ENCODE measurements at places on chromosomes 6 and 20.
A peak's percentile ranks its signal among the peaks of the same experiment; 100 is the strongest.

GRCh38 chr6:62265906-62266525, 20.0 kb downstream of the KHDRBS2 start:
- DNase-seq: no peak
- no peaks in the 10 kb centered on the region for H3K4me1 ChIP-seq
- no peaks in the 10 kb centered on the region for H3K27me3 ChIP-seq
- H3K4me3 ChIP-seq: no peak overlapping the region
- H3K27ac ChIP-seq: no peak overlapping the region

DNA sequence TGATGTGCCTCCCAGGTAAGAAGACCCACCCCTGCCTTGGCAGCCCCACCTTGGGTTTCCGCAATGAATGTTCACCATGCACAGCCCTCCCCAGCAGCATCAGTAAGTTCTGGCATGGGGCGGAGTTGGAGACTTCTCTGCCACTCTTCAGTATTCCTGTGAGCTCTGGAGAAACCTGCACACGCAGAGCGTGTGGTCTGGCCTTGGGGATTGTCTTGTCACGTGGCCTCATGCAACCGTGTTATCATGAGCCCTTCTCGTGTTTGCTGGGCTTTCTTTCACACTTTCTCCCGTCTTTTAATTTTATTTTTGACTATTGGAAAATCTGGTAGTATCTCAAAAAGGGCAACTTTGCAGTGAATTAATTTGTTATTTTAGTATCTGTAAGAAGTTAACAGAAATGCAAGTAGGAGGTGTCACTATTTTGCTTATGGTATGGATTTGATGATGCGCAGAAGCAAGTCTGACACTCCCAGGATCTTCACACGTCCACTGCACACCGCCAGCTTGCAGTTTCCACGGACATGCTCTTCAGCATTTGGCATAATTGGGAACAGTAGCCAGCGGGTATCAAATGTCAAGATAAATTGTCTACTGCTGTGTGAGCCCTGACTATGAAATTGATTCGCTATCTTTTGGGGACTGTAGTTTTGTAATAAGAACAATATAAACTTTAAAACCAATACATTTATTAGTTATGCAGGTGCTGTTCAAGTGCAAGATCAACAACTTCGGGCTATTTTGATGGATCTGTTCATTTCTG, 463.5 kb downstream of the QKI start:
- no peaks in the 10 kb centered on the region for H3K27me3 ChIP-seq
- no peak overlapping the region for H3K4me3 ChIP-seq
- no peak overlapping the region for H3K27ac ChIP-seq

DNA sequence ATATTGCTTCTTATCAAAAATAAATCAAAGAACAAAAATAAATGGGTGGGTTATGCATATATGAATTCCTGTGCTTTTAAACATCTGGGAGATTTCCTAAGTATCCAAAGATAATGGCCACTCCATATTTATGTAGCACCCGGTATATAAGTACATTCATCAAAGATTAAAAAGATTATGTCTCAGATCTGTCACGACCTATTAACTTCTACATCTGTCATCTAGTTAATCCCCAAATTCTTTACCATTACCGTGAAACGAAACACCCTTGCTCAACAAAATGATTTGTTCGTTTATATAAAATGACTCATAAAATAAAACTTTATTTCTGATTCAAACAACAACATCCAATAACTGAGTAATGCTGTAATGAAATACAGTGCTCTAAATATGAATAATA, 64.8 kb upstream of the FOXQ1 start:
- no peak for DNase-seq
- no peaks in the 10 kb centered on the region for H3K36me3 ChIP-seq
- no peaks in the 10 kb centered on the region for H3K4me1 ChIP-seq
- no peak overlapping the region for H3K4me3 ChIP-seq
- no peak overlapping the region for H3K27ac ChIP-seq
- no peaks in the 10 kb centered on the region for H3K27me3 ChIP-seq

DNA sequence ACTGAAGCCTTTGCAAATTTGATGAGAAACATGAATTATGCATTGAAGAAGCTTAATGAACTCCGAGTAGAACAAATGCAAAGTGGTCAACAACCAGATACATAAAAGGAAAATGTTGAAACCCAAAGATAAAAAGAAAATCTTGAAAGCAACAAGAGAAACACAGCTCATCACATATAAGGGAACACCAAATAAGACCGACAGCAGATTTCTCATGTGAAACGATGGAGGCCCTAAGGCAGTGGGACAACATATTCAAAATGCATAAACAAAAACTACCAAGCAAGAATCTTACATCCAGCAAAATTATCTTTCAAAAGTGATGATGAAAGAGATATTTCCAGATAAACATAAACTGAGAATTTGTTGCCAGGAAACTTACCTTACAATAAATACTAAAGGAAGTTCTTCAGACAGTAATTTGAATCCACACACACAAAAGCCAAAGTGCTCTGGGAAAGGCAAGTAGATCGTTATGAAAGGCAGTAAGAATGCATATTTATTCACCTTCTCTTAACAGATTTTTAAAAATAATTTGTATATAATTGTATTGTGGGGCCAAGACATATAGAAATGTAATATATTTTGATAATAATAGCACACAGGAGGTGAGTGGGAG, 22.5 kb downstream of the SLC52A3 start:
- H3K36me3 ChIP-seq: no peaks in the 10 kb centered on the region
- no peak overlapping the region for H3K4me3 ChIP-seq
- H3K27me3 ChIP-seq: peaks cover 9% of the 10 kb centered on the region
- no peaks in the 10 kb centered on the region for H3K4me1 ChIP-seq
- no peak for DNase-seq

GRCh38 chr20:63224412-63225081, 8.6 kb upstream of the YTHDF1 start:
- H3K4me1 ChIP-seq: no peaks in the 10 kb centered on the region
- H3K36me3 ChIP-seq: no peaks in the 10 kb centered on the region
- H3K27me3 ChIP-seq: peaks cover 4% of the 10 kb centered on the region
- no peak overlapping the region for H3K27ac ChIP-seq
- H3K4me3 ChIP-seq: no peak overlapping the region

- H3K27me3 ChIP-seq: no peaks in the 10 kb centered on the region
- H3K36me3 ChIP-seq: peaks cover 50% of the 10 kb centered on the region
- H3K4me3 ChIP-seq: no peak overlapping the region
Observed at GRCh38 chr6:98875375-98875774, 41.0 kb downstream of the POU3F2 start.

DNA sequence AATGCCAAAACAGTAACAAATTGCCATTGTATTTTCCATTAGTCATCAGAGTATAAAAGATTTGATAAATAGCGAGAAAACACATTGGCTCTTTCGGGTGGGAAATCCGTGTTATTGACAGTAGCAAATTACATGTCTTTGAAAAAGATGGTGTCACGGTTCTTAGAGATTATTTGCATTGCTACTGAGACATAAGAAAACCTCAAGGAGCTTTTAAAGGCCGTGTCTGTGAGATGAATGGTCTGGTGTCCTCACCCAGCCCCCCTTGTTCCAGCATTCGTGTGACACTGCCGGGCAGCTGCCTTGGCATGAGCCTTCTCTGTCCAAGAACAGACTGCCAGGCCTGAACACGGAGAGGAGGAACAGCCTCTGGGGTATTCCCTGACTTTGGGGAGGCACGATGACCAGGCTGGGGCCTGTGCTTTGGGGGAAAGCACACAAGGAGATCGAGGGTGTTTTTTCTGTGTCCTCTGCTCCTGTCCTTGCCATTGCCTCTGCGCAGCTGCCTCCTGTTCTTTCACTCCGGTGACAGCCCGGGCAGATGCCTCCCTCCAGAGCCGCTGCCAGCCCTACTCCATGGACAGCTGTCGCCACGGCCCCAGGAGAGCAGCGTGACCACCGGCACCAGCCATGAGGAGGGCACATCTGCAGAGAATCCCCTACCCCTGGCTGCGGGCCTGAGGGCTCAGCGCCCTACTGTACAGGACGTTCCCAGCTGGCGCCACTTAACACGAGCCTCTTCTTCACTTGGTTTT, 167.7 kb upstream of the CDYL start:
- H3K4me3 ChIP-seq: no peak overlapping the region
- no peak overlapping the region for H3K27ac ChIP-seq
- H3K4me1 ChIP-seq: no peaks in the 10 kb centered on the region
- H3K27me3 ChIP-seq: no peaks in the 10 kb centered on the region
- H3K36me3 ChIP-seq: no peaks in the 10 kb centered on the region
- no peak for DNase-seq

GRCh38 chr20:37254114-37254878, 7.3 kb downstream of the GHRH start:
- DNase-seq: no peak
- no peak overlapping the region for H3K4me3 ChIP-seq
- H3K4me1 ChIP-seq: no peaks in the 10 kb centered on the region
- no peak overlapping the region for H3K27ac ChIP-seq
- H3K36me3 ChIP-seq: no peaks in the 10 kb centered on the region

DNA sequence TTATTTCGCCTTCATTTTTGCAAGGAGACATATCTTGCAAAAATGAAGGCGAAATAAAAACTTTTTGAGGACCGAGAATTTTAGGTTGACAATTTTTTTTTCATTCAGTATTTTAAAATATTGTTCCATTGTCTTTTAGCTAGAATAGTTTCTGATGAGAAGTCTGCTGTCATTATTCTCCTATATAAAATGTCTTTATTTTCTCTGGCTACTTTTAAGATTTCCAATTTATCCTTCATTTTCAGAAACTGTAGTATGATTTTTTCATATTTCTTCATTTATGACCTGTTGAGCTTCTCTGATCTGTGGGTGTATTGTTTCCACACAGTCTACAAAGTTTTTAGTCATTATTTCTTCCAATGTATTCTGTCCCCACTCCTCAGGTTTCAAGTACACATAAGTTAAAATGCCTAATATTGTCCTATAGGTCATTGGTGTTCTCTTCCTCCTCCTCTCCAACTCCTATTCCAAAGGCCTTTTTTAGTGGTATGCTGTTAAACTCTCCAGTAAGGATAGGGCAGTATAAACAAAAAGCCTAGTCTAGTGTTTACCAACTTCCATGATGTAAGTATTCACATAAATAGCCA, 15.7 kb downstream of the AHI1 start:
- no peak for DNase-seq
- H3K27ac ChIP-seq: no peak overlapping the region
- no peaks in the 10 kb centered on the region for H3K4me1 ChIP-seq
- no peak overlapping the region for H3K4me3 ChIP-seq
- peaks cover 93% of the 10 kb centered on the region for H3K36me3 ChIP-seq

GRCh38 chr6:82246802-82247504, 591 bp downstream of the IBTK start:
- no peaks in the 10 kb centered on the region for H3K27me3 ChIP-seq
- peak overlapping the region; percentile 79 for H3K4me3 ChIP-seq
- H3K36me3 ChIP-seq: no peaks in the 10 kb centered on the region
- peak overlapping the region; percentile 93 for H3K27ac ChIP-seq
- peaks cover 7% of the 10 kb centered on the region for H3K4me1 ChIP-seq
- DNase-seq: no peak

DNA sequence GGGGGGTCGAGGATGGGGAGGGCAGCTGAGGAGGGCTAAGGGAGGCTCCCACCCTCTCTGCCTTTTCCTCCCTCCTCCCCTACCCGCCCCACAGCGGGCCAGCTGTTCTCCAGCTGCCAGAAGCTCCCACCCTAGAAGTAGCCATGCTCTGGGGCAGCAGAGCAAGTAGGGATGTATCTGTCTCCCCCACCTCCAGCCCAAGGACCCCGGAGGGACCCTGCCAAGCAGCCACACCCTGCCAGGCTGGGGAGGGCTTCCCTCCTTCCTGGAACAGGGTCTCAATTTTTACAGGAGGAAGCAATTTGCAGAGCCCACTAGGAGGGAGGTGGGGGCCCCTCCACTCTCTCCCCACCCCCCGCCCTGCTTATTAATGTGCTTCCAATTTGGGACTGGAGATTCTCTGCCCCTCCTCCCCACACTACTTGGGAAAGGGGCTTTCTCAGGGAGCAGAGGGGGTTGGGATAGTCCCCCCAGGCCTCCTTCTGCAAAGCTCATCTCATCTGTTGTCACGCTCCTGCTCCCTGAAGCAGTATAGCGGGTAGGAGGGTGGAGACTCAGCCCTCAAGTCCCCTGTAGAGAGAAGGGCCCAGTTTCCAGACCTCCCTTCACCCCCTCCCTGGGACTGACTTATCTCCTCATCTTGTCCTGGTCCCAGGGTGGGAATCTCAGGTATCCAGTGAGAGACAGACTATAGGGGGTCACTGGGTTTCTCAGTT, 4.5 kb downstream of the TEAD3 start:
- no peak for DNase-seq
- peaks cover 21% of the 10 kb centered on the region for H3K4me1 ChIP-seq
- no peak overlapping the region for H3K4me3 ChIP-seq
- no peak overlapping the region for H3K27ac ChIP-seq
- H3K27me3 ChIP-seq: no peaks in the 10 kb centered on the region

DNA sequence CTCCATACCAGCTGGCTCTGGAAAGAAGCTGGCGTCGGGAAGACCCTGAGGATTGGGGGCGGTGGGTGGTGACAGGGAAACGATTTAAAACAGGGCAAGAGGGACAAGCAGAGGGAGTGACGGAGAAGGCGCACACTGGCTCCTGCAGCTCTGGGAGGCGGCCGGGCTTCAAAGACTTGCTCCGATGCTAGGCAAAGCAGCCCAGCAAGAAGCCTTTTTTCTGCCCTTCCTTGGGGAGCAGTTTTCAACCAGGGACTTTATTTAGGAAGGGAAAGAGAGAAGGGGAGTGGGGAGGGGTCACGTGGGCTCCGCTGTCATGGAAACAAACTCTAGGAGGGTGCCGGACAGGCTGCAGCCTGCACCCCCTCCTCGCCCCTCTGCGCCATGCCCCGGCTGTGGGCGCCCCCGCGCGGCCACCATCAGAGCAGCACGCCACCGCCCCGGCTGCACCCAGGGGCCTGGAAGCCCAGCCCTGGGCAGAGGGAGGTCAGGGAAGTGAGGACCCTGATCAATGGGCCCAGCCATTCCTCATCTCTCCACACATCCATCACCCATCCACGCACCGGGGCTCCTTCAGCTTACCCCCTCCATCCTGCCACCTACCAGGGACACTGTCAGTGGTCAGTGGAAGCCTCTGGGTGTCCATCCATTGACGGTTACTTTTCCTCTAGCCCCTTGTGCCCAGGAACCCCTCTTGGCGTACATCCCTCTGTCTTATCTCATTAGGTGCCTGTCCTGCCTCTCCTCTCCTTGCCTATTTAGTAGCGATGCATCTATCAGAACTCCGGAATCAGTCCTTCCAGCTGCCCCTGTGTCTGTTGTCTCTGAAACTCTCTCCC, 66.6 kb upstream of the CCDC167 start:
- DNase-seq: no peak
- peak overlapping the region; percentile 20 for H3K4me3 ChIP-seq
- peaks cover 10% of the 10 kb centered on the region for H3K4me1 ChIP-seq
- no peak overlapping the region for H3K27ac ChIP-seq
- H3K36me3 ChIP-seq: no peaks in the 10 kb centered on the region

DNA sequence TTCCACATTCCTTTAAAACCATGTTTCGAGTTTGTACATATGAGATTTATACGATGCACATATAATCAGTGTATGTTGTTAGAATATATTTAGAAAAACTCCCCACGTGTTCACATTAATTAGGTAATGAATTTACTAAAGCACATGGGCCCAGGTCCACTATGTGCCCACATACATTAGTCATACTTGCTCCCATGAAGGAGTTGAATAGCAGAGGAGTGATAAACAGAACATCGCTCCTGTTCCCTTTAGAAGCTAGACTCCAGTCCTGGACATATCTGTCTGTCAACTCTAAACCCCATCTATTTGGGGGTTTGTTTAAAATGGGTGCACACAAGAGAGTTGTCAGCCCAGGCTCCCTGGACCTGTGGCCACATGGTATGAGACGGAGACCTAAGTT, 108.1 kb upstream of the TIAM2 start:
- H3K27ac ChIP-seq: no peak overlapping the region
- no peaks in the 10 kb centered on the region for H3K27me3 ChIP-seq
- H3K4me1 ChIP-seq: peaks cover 7% of the 10 kb centered on the region
- no peaks in the 10 kb centered on the region for H3K36me3 ChIP-seq

GRCh38 chr6:137877113-137877512, 10.1 kb downstream of the TNFAIP3 start:
- DNase-seq: no peak
- no peaks in the 10 kb centered on the region for H3K27me3 ChIP-seq
- peaks cover 22% of the 10 kb centered on the region for H3K4me1 ChIP-seq
- H3K27ac ChIP-seq: no peak overlapping the region
